Hippocampal formation (tissue), 2 donors: ENCODE measurements at places on chromosomes 7 and 10.

DNA sequence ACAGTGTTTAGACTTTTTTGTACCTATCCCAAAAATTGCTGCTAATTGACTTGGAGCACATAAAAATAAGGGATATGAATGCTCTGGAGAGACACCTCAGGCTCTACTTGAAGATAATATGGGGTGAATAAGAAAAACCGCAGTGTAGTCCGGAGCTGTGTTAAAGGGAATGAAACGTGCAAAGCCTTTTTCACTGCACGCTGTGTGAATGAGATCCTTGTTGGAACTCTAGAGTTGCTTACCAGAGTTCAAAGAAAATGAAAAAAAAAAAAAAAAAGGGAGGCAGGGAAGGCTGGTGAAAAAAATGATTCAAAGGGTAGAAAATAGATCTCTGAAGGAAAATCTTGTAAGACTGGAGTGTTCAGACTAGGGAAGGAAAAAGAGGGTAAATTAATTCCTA lies 226.6 kb downstream of the LRMDA start:
- DNase-seq = no peak

DNA sequence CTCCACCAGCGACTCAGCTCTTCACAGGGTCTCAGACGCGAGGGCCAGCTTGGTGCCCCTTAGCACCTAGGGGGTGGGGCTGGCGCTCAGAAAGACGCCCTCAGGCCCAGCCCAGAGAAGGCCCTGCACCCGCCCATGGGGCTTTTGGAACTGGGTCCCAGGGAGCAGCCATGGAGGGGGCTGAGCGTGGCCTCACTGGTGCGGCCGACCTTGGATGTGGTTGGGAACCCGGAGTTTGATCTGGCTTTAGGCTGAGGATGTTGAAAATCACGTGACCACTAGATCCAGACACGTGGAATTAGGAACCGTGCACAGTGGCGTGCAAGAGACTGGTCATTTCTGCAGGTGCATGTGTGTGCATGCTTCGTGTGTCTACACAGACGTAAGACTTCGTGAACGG lies 185.4 kb downstream of the DNAJB6 start:
- DNase-seq = no peak

- DNase-seq = no peak
Measured at GRCh38 chr10:68103261-68103878, 5.9 kb upstream of the MYPN start.

DNA sequence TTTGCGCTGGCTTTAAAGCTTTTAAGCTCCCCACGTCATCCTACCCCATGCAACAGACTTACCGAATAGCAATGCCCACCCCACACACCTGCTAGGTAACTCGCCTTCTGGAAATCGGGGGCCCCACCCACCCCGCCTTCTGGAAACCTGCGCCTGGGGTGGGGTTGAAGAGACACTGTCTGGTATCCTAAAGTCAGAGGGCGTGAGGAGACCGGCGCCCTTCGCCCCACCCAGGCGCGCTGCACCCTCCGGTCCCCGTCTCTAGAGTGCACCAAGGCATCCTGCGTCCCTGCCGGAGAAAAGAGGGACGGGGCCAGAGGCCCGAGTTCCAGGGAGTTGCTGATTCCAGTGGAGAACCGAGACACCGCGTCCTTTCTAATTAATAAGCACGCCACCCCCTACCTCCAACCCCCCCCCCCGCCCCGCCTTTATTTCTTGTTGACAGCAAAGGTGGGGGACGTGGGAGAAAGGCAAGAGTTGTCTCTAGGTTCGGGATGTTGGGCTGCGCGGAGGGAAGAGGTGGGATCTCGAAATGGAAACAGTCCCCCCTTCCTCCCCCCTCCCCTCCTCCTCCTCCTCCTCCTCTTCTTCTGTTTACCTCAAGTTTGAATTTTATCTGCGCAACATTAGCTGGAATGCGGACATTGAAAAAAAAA lies 220.9 kb upstream of the MKLN1 start:
- no peak for DNase-seq

DNA sequence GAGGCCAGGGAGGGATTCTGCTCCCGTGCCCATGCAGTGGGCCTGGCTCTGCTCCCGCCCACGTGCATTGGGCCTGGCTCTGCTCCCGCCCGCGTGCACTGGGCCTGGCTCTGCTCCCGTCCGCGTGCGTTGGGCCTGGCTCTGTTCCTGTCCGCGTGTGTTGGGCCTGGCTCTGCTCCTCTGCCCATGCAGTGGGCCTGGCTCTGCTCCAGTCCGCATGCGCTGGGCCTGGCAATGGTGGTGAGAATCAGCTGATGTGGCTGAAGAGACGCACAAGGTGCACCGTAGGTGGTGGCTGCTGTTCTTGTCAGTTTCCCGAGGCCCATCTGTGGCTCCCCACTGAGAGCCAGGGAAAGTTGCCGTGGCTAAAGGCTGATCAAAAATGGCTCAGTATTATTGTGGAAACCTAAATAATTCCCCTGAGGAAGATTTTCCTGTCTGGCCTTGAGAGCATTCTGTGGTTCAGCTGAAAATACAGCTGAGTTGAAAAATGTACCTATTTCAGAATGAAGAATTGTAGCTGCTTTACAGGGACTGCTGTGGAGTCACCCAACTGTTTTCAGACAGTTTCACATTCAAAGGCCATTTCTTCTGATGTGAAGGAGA lies 572.4 kb downstream of the GLRX3 start:
- no peak for DNase-seq

GRCh38 chr10:20596911-20597310 lies 300.2 kb downstream of the NEBL start:
- DNase-seq = no peak

- no peak for DNase-seq
Measured at GRCh38 chr10:112201334-112201733, 17.8 kb upstream of the GPAM start.

DNA sequence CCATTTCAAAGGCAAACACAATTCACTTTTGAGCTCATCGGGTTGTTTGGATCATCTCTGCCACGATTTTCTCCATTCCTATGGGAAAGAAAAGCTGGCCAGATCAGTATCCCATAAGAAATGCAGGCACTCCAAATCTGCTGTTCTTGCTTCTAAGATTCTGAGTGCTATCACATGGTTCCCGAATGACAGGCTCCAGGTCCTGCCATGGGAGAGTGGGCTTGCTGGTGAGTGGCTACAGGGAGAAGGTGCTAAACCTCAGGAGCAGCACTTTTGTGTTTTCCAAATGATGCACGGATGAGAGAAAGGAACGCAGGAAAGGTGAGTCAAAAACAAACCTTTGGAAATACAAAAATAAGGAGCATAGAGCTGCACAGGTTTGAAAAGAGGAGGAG lies 32.1 kb downstream of the MTURN start:
- DNase-seq = no peak

GRCh38 chr10:51788273-51788672 lies 88.9 kb upstream of the CSTF2T start:
- DNase-seq = no peak

DNA sequence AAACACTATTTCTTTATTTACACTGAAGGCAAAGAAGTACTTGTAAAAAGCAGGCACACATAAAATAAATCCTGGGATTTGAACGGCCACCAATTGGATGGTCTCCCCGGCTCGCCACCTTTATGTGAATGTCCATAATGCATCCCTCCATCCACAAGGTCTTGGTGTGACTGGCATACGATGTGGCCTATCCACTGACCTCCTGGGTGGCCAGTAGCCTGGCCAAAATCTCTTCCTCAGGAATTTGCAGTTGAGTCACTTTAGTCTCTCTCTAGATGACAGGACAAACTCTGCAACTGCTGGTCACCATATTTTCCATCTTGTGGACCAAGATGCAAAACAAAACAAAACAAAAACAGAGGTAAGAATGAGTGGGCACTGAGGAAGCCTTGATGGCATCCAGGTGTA lies 39.1 kb downstream of the CDK1 start:
- no peak for DNase-seq
